Mesendoderm (in vitro differentiated cells): ENCODE measurements at places on chromosomes 7 and 10.

DNA sequence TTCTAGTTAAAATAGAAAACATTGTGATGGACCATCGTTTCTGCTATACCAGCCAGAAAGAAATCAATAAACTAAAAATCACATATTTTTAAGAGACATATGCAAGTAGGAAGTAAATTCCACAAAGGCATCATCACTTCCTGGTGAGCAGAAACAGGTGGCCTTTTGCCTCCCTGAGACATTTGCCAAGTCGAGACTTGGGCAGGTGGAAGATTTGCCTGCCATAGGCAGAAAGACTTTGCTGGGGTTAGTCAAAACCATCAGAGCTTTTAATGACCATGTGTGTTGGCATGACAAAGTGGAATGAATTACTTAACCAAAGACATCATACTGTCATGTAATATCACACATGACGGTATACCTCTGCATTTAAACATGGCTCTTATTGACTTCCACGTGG lies 66.0 kb upstream of the FGL2 start:
- DNase-seq: no peak

DNA sequence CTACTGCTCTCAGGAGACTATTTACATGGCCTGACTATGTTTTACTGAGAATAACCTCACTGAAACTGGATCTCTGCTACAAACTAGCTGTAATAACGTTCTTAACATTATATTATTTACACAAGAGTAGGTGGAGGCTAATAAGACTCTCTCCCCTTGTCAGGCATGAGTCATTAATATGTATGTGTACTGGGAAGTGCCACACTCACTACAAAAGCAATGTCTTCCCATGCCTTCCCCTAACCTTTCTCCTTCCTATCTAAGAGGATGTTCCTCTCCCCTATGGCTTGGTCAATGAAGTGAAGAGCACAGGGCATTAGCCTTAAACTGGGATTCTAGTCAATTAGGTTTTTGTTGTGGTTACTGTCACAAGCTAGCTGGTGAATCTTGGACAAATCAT lies 147.9 kb downstream of the DGKB start:
- no peak for DNase-seq

GRCh38 chr7:116802746-116803152 lies 59.6 kb upstream of the CAPZA2 start:
- peak; percentile 66 for DNase-seq

DNA sequence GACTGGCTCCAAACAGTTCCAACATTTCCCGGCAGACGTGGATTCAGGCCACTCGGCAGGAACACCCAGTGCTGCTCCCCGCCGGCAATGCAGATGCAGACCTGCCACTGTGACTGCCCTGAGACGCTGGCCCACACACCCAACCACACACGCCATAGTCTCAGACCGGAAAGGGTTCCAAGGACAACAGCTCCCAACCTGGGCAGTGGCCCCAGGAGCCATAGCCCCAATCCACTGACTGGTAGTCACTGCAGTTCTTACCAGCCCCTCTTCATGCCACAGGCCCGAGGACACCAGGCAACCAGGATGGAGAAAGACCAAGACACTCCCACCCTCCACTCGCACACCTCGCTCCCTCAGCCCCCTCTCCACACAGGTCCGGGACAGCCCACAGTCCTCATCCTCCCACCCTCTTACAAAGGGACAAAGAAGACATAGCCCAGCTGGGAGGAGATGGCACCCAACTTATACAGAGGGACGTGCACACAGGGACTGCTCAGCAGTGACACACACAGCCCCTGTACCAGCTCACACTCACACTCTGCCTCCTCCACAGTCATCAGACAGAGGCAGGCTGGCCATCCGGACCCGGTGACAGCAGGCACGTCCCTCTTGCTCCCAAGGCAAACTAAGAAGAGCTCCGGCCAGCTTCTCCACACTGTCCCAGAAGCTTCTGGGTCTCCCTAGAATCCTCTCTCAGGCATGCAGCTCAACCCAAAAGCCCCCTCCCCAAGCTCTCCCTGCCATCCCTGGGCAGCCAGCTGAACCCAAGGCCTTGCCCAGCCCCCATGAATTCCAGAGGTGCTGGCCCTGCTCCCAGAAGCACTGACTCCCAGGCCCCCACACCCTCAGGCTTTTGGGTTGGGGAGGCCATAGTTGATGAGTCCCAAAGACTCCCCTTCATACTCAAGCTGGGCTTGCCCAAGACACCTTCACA lies 24.8 kb downstream of the KCNH2 start:
- DNase-seq: no peak

- DNase-seq: peak; percentile 25
Observed at GRCh38 chr7:30649717-30650420, 32.4 kb downstream of the CRHR2 start.
